T-helper 2 cell treated with Interferon-gamma antibody and Interleukin-4, amounts not matched to agents 5 μg/mL and 100 μg/mL, for 36 hours (primary cell): ENCODE measurements at places on chromosomes 1 and 21.

- DNase-seq, result no peak
Measured at GRCh38 chr1:228289239-228289849, 81.5 kb downstream of the OBSCN start.

DNA sequence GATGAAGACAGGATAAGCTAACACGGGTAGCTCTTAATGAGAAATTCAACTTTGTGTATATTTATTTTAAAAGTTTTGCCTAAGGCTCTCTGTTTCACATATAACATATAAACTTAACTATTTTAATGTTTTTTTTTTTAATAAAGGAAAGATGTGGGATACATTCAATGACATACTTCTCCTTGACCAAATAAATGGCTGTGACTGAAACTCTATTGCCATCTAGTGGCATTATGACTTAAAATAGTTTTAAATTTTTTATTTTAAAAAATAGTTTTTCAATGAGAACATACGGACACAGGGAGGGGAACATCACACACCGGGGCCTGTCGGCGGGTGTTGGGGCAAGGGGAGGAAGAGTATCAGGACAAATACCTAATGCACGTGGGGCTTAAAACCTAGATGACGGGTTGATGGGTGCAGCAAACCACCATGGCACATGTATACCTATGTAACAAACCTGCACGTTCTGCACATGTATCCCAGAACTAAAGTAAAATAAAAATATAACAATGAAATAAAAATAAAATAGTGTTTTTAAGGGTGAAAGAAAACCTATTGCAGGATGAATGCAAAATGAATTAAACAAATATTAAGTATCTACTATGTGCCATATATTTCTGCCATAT lies 83.4 kb downstream of the LYST start:
- DNase-seq, result no peak

GRCh38 chr1:221667504-221667903 lies 74.4 kb downstream of the DUSP10 start:
- DNase-seq, result no peak

DNA sequence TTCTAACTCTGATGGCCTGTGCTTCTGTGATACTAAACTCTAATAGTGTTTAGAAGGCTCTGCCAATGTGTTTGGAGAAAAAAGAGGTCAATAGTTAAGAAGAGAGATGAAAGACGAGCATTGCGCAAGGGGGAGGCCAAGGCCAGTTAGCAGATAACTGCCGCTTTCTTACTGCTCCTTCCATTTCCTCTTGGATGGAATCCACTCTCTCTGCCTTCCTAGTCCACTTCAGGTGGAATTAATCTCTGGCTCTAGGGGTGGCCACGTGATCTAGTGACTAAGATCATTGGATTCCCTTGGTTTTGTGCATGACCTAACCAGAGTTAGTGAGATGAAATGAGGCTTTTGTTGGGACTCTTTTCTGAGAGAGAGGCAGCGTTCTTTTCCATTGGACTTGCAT lies 148.3 kb downstream of the ACTL8 start:
- DNase-seq, result no peak

- DNase-seq, result no peak
Measured at GRCh38 chr1:56877973-56878372, 23.4 kb downstream of the C8A start.

- DNase-seq, result no peak
Measured at GRCh38 chr1:22500471-22500870, 48.8 kb downstream of the ZBTB40 start.

- DNase-seq, result no peak
Measured at GRCh38 chr1:185917646-185918045, 183.5 kb downstream of the HMCN1 start.

DNA sequence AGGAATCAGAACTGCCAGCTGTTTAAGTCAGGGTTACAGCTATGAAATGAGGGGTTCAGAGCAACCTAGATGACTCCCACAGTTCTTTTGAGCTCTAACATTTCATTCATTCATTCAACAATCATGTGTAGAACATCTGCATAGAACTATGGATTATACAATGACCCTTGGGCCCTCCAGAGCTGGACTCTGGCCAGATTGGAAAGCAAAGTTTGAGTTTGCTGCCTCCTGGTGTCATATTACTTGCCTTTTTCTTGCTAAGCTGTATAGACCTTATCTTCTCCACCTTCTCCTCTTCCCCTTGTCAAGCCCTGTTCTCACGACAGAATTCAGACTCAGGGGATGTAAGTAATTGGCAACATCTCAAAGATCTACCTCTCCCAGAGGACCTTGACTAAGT lies 4.0 kb downstream of the CASQ2 start:
- no peak for DNase-seq
